ENCODE measurements at places on chromosomes 7 and 10.

GRCh38 chr7:108358553-108358952 lies 97.7 kb downstream of the NRCAM start:
- DNase-seq, result peak; percentile 83

GRCh38 chr7:16034353-16034752 lies 347.9 kb upstream of the MEOX2 start:
- DNase-seq, result peak; percentile 26

- DNase-seq, result no peak
Measured at GRCh38 chr10:34996843-34997242, 93.3 kb downstream of the CUL2 start.

DNA sequence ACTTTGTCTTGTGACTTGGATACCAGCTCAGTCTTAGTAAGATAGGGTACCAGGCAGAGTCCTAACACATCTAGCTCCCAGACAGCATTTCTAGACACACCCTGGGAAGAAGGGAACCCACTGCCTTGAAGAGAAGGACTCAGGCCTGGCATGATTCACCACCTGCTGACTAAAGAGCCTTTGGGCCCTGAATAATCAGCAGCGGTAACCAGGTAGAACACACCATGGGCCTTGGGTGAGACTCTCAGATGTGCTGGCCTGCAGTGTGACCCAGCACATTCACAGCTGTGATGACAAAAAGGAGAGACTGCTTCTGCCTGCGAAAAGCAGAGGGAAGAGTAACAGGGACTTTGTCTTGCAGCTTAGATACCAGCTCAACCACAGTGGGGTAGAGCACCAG lies 10.4 kb upstream of the TNKS2 start:
- DNase-seq, result peak; percentile 74

GRCh38 chr7:159066816-159067575 lies 77.7 kb downstream of the VIPR2 start:
- DNase-seq, result no peak

- DNase-seq, result no peak
Measured at GRCh38 chr7:40003597-40003996, 53.5 kb downstream of the CDK13 start.

DNA sequence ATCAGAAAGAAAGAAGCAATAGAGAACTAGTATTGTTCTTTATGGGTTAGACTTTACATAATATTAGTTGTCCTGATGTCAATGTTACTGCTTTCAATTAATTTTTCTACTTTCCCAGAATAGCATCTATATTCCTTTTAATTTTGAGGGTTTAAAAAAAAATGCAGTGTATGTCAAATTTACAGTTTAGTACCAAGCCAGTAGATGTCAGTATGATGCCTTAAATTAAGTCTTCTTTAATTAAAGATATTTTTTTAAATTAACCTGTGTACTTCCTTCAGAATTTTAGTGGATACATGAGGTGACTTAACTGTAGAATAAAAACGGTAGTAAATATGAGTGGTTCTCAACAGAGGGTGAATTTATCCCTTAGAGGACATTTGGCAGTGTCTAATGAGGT lies 35.2 kb upstream of the STOX1 start:
- no peak for DNase-seq

DNA sequence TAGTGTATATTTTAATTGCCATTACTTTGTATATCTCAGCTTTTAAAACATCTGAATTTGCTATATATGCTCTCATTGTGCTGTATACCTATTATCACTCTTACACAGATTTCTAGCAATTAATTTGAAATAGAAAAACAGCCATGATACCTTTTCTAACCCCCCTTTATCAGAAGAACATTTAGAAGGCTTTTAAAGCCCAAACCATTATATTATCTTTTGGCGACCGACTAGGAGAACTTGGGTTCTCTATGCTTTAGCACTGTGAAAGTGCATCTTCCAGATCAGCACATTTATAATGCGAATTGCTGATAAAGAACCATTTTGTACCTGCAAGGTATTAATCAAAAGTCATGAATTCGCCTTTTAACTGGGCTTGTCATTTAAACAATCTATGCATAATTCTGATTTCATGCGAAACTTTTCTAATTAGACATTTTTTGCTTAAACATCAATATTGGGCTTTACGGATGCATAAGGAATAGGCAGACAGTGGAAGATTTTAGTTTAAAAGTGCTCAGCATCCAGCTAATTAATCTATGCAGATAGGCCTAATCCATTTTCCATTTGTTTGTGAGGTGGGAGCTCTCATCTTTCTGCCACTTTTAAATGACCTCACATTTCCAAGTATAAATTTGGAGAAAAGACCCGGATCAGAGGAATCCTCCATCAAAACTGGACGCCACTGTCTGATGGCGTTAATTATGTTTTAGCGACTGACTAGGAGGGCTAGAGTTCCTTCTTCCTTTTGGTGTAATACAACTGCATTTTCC lies 1.2 kb upstream of the MLLT10 start:
- no peak for DNase-seq

DNA sequence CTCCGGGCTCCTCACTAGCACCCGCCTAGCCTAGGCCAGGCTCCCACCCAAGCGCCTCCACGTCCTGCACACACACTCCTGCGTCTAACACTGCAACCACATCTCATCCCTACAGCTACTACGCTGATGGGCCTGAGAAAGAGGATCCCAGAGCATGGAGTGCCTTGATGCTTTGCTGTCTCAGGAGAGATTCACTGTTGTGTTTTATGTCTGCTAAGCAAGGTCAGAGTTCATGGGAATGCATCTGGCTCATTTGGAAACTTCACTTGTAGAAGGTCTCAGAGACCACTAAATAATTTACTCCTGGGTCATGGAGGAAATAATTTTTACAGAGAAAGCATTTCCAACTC lies 88.7 kb downstream of the SLIT1 start:
- no peak for DNase-seq
